ENCODE measurements at places on chromosomes 1 and 21.

DNA sequence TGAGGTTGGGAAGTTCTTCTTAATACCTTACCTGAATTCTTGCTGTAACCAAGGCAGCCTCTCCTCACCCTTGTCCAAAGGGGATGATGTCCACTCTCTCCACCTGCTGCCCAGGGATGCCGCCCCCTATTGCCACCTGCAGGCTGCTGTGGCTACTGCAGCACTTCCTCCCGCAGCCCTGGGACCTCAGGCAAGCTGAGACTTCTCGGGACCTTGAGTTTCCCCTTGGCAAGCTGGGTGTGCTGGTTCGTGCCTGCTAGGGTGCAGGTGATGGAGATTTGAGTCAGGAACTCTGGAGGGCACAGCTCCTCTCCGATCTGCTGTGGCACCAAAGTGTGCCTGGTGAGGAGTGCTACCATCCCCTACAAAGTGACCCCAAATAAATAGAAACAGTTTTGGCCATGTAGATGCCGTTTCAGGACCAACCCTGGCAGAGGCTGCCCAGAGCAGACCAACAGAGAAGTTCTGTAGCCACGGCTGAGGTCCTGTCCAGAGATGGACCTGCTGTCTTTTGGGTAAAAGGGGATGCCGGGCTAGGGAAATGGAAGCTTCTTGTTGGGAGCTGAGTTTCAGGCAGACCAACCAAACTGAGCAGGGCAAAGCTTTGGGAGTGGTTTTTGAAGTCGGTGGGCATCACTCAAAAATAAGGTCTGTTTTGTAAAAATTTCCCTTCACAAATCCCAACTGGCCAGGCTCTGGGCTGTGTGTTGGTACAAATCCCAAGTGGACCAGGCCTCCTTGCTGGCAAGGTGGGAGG, 31.7 kb downstream of the RUNX3 start:
- DNase-seq: no peak

GRCh38 chr1:171142416-171143385, 42.4 kb upstream of the FMO2 start:
- no peak for DNase-seq

GRCh38 chr1:8670371-8670818, 147.0 kb downstream of the RERE start:
- DNase-seq: peak; percentile 48

GRCh38 chr1:233864578-233864977, 39.9 kb upstream of the SLC35F3 start:
- no peak for DNase-seq

DNA sequence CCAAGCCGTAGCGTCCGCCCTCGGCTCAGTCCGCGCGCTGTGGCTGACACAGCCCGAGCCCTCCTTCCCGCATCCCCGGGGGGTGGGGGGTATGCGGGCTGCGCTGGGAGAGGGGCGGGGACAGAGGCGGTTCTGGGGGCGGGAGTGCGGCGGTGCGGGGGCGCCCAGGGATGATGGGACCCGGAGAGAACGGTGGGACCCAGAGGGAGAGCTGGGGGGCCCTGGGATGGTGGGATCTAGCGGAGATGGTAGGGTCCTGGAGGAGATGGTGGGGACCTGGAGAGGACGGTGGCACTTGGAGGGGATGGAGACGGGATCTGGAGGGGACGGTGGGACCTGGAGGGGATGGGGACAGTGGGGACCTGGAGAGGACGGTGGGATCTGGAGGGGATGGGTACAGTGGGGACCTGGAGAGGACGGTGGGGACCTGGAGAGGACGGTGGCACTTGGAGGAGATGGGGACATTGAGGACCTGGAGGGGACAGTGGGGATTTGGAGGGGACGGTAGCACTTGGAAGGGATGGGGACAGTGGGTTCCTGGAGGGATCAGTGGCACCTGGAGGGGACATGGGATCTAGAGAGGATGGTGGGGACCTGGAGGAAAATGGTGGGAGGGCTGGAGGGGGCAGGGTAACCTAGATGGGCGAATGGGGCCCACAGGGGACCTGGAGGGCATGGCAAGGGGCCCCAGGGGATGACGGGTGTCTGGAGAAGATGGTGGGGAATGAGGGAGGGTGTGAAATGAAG, 477 bp downstream of the SNAP47 start:
- DNase-seq: no peak

- no peak for DNase-seq
Observed at GRCh38 chr1:36845802-36846201, 188.5 kb downstream of the GRIK3 start.

- DNase-seq: peak; percentile 14
Observed at GRCh38 chr1:27934818-27935549, at the start of gene SMPDL3B. Gene SMPDL3B (plus strand): TSS chr1:27935000. CDS start chr1:27935184, 184 bp downstream.

DNA sequence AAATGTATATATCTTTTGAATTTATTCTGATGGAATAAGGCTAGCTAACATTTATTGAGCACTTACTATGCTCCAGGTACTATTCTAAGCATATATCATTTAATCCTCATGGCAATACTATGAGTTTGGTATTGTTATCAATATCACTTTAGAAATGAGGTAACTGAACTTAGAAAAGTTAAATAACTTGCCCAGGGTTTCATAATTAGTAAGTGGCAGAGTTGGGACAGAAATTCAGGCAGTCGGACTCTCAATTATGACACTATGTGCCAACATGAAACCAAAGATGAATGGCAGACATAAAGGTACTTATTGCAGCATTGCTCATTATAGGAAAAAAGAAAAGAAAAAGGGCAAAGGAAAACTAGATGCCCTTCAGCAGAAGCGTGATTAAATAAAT, 48.2 kb downstream of the RAB3GAP2 start:
- no peak for DNase-seq

DNA sequence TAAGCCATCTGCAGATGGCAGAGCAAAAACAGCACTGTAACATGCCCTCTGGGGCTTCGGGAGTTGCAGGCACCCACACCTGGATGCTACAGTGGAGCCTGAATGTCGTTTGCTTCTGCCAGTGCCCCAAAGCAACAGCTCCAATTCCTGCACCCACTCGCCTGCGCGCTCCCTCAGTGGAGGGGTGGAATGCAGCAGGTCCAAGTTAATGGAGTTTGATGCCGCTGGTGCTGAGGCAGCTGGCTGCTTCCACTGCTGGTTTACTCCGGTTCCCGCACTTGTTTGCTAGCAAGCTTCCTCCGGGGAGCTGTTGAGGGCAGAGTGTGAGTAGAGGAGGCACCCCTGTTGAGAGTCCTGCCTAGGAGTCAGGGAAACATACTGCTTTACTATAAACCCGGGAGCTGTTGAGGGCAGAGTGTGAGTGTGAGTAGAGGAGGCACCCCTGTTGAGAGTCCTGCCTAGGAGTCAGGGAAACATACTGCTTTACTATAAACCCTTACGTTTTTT, 584.0 kb upstream of the TMPRSS15 start:
- no peak for DNase-seq

DNA sequence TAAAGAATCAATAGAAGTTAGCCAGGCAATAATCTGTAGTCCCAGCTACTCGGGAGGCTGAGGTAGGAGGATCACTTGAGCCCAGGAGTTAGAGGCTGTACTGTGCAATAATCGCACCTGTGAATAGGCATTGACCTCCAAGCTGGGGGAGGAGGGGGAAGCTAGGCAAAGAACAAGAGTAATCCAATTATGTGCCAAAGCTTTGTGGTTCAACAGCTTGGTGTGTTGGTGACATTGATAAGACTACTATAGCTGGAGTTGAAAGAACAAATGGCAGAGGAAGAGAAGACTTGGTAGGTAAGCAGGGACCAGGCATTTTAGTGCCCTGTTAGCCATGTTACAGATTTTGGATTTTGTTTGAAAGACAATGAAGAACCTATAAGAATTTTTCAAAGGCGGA, 2.1 kb upstream of the TMCO2 start:
- no peak for DNase-seq

- DNase-seq: no peak
Observed at GRCh38 chr1:76053021-76053420, 21.5 kb upstream of the ST6GALNAC3 start.

- DNase-seq: no peak
Observed at GRCh38 chr1:229657993-229658755, 32.1 kb downstream of the URB2 start.

DNA sequence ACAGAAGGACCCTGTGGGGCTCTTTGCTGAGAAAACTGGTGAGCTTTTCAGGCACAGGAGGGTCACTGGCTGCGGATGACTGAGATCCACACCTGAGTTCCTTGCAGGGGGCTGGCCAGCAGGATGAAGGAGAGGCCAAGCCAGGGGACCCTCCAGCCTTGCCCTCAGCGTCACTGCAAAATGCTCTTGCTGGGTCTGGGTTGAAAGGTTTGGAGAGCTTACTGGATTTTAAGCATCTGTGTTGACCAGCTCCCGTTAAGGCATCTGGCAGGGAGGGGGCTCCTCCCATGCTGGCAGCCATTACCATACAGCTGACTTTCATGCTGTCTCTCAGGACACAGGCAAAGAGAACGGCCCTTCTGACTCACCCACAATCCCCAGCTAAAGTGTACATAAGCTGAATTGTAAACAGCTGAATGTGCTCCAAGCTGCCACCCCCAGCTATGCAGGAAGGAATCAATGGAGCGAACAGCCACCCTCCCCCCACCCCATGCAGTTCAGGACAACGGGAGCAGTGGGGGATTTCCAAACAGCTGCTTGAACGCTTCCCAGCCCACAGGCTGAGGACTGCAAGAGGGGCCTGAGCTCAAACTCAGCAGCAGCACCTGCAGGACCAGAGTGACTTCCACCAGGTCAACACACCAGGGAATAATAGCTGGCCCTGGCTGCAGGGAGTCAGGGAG, 21.3 kb upstream of the A3GALT2 start:
- peak; percentile 93 for DNase-seq

DNA sequence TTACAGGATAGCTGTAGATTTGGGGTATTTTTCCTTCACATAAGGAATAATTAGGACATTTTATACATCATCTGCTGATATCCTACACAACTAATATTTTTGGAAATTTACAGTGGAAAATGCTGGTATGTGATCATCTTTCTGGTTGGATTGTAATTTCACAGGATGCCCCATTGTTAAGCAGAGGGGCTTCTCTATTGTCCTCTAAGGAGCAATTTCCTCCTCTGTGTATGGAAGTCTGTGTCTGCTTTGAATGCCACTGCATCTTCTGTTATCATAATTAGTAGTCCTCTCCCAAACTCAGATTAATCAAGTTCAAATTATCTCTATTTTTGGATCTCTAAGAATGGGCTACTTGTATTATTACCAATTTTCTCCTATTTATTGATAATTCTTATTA, 988.1 kb upstream of the B3GALT2 start:
- no peak for DNase-seq

- DNase-seq: no peak
Observed at GRCh38 chr1:3012456-3013291, 8.6 kb upstream of the ACTRT2 start.
